ENCODE measurements at places on chromosomes 5 and 9.

- no peak for DNase-seq
Measured at GRCh38 chr5:38723426-38723825, 122.4 kb upstream of the OSMR start.

- DNase-seq = no peak
Measured at GRCh38 chr5:173785866-173786265, 102.3 kb upstream of the CPEB4 start.

- DNase-seq = no peak
Measured at GRCh38 chr5:94702729-94703128, 84.3 kb downstream of the SLF1 start.

GRCh38 chr5:100889165-100889743 is 13.8 kb downstream of the ST8SIA4 start:
- no peak for DNase-seq

DNA sequence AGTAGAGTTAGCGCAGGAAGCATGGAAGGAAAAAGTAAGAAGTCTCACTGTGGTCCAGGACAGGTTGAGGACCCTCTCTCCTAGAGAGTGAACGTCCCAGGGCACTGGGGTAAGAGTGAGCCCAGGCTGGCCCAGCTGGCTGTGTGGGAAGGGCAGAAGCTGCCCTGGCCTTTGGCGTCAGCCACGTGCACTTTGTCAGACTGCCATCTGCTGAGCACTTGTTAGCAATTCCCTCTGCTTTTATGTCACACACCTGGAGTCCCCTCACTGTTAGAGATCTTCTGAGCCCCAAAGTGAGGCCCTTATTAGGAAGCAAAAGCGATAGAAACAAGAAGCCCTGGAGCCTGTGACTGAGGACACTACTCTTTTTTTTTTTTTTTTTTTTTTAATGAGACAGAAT is 79.1 kb downstream of the UGCG start:
- peak; percentile 41 for DNase-seq

GRCh38 chr5:169044962-169045361 is 256.0 kb downstream of the SLIT3 start:
- DNase-seq = no peak

GRCh38 chr5:157603333-157604190 is 28.0 kb upstream of the ADAM19 start:
- DNase-seq = no peak

- no peak for DNase-seq
Measured at GRCh38 chr5:43298443-43298842, 14.8 kb downstream of the HMGCS1 start.

- no peak for DNase-seq
Measured at GRCh38 chr5:76007904-76008303, 75.3 kb upstream of the SV2C start.

- no peak for DNase-seq
Measured at GRCh38 chr9:87516926-87517290, 19.2 kb downstream of the DAPK1 start.

GRCh38 chr5:61245486-61245885 is 83.2 kb upstream of the SMIM15 start:
- no peak for DNase-seq

- no peak for DNase-seq
Measured at GRCh38 chr9:93911136-93911745, 43.9 kb downstream of the BARX1 start.

DNA sequence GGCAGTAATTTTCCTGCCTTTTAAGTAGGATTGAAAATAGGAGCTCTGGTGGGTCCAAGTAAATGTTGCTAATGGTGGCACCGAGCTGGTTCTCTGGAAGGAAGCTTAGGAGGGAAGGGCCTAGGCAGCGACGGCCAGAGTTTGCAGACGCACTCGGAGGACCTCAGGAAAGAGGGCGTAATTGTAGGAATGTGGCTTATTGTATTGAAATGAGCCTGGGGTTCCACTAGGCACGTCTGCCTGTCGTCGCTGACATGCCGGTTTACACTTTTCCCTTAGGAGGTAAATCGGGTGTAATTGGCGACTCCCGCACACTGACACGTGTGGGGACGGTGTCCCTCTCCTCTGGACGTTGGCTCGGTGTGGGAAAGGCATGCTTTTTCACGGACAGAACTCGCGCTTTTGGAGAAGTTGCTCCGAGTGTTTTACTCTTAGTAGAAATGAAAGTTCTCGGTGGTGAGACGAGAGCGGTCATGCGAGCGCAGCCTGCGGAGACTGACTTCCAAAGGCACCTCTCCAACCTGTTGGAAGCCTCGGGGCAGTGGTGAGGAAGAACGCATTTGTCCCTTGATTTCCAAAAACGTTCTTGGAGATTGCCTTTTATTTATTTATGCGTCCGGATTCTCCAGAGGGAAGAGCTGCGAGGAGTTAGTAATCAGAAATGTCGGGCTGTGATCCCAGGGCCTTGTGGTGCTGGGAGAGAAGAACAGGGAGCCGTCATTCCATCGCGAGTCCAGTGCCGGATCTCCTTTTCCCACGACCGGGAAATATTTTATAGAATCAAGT is 1.3 kb downstream of the NR4A3 start:
- peak; percentile 57 for DNase-seq

GRCh38 chr9:113164536-113165300 is 13.9 kb downstream of the SLC31A2 start:
- DNase-seq = no peak

DNA sequence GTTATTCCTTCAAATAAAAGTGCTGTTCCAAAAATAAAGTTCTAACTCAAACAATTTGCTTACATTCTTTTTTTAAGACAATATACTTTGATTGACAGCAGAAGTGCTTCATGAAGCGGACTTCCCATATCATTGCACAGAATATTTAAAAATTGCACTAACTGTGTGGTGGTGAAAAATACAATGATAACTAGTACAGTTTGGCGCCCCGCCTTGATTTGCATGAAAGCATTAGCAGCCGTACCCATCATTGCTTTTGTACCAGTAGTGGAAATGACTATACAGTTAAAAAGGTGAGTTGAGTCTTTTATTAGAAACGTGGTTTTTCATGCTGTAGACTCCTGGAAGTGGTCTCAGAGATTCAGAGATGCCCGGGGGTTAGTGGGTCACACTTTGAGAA is 69.5 kb upstream of the MAP3K1 start:
- no peak for DNase-seq

DNA sequence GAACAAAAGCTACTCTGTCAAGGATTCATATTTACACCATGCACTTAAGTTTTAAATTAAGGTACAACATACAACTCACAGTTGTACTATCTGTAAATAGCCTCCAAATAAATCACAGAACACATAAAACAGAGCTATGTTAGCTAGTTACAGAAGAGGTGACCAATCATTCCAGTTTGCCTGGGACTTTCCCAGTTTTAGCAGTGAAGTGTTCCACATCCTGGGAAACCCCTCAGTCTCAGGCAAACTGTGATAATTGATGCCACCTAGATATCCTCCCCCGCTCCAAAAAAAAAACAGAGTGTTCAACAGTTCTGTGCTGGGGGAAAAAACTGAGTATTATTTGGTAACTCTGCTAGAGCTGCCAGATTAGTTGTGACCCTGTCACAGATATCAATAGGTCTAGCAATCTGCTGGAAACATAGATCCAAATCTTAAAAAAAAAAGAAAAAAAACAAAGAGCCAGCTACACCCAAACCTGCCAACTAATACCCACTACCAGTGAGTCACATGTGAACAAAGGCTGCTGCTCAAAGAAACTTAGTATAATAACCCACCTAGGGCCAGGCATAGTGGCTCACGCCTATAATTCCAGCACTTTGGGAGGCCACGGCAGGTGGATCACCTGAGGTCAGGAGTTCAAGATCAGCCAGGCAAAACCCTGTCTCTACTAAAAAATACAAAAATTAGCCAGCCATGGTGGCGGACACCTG is 5.7 kb downstream of the TBCA start:
- no peak for DNase-seq

DNA sequence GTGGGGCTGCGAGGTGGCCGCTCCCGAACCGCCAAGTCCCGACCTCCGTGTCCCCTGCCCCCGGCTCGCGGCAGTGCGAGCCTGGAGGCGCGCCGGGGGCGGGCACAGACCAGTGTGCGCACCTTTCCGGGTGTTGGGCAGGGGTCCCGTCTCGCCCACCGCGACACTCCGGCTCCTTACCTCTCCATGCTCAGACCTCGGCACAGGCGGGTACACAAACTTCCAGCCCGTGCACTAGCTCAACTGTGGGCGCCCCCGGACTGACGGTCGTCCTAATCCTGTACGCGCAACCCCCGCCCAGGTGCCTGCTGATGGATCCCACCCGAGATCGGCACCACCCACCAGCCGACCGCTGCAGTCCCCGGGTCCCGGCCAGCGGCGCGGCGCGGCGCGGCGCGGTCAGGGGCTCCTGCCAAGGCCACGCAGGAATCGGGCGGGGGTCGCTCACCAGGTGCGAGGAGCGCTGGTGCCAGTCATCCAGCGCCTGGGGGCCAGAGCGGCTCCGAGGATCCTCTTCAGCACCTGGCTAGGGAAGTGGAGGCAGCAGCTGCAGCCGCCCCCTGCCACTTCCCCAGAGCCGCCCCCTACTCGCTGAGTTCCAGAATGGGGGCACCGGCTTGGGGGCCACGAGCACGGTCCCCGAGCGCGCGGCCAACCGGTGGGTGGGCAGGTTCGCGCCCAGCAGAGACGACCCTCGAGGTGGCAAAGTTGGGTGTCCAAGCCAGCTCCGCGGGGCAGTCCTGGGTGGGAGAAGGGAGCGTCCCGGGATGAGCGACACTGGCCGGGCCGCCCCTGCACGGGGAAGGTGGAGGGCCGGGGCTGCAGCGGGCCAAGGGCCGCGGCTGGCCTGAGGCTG is 511 bp downstream of the SEMA5A start:
- peak; percentile 8 for DNase-seq

DNA sequence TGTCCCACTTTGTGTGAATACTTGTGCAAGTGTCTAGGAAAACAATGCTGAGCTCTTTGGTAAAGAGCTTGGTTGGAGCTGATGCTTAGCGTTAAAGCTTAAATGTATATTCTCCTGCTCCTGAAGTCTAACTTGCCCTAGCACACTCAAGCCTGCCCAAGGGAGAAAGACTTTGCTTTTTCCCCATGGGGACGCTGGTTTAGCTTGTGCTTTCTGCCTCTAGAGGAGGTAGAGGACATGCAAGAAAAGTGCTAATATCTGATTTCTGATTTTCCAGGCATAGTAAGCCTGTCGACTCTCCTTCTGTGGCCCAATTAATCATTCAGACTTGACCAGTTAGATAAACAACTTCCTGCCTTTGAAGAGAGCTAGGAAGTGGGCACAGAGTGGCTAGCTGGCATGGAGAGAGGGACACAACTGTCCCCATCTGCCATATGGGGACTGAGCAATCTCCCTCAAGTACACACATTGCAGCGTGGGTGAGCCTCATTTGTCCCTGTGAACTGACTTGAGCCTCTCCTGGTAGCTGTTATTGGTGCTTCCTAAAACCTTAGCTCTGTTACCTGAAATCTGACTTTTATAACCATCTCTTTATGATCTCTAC is 348.4 kb downstream of the BRINP1 start:
- no peak for DNase-seq

- no peak for DNase-seq
Measured at GRCh38 chr9:137265496-137266161, 10.5 kb downstream of the NELFB start.

DNA sequence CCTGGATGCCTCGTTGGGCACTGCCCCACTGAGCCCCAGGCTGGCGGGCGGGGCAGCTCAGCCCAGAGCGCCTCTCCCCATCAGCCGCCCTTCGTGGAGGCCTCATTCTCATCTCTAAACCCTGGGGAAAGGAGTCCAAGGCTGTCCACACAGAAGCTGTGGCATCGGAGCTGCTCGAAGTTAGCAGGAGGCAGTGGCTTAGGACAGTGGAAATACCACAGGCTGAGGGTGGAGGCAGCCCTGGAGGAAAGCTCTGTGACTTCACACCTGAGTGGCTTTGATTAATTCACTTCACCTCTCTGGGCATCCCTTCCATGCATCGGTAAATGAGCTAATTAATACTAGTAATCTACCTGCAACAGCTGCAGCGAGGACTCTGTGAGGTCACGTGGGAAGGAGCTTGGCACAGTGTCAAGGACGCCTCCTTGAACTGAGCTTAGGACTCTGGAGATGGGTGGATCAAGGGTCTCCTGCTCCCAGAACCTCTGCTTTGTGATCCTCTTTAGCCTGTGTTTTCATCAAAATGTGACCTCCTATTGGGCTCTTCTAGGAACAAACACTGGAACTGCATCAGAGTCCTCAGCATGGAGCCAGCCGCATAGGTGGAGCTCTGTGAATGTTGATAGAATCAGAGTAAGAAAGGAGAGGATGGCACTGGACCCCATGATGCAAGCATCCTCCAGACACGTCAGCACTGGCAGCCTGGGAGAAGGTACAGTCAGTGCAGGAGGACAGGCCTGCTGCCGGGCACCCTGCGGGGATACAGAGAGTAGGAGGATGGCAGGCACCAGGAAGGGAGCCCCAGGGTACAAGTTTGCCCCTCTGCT is 842 bp upstream of the ANGPTL2 start:
- DNase-seq = no peak

DNA sequence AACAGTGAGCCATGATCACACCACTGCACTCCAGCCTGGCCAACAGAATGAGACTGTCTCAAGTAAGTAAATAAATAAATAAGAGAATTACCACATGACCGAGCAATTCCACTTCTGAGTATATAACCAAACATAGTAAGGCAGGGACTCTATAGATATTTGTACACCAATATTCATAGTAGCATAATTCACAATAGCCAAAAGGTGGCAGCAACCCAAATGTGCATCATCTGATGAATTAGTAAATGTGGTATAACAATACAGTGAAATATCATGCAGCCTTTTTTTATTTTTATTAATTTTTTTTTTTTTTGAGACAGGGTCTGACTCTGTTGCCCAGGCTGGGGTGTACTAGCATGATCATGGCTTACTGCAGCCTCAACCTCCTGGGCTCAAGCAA is 33.1 kb downstream of the ALDH7A1 start:
- DNase-seq = no peak

DNA sequence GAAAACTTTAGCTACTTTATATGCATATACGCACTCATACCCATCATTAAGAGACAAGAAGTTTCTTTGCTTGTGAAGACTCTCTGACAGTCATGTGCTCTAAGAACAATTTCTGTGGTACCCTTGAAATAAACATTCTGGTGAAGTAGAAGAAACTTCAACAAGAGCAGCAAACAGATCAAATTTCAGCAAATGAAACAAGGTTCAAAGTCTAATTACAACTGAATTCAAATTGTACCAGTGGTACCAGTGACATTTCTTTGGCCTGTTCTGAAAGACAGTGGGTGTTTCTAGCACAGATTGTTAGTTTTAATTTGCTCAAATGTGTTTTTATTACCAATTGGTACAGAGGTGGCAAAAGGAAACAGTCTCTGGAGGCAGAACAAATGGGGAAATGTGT is 391.0 kb downstream of the CHSY3 start:
- no peak for DNase-seq

- DNase-seq = no peak
Measured at GRCh38 chr5:86666981-86667380, 49.2 kb downstream of the COX7C start.

GRCh38 chr9:94010980-94011533 is 55.9 kb upstream of the BARX1 start:
- DNase-seq = no peak

- no peak for DNase-seq
Measured at GRCh38 chr9:137405677-137406081, 17.3 kb downstream of the EXD3 start.

DNA sequence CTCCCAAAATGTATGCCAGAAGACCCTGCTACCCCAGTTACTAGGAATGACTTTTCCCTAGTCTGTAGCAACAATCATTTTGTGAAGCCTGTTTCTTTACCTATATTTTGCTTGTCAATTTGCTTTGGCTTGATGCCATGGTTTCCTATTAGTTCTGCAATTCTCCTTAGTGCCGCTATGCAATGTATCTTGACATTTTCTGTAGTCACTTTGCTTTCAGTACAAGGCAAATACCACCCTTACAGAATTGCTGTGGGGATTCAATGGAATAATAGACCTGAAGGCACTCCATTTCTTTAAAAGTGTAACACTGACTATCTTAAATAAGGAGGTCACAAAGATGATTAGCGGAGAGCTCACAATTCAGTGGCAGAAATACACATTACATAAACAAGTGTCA is 291.1 kb downstream of the NR2F1-AS1 start:
- DNase-seq = no peak

All from iPS-NIHi11 (cell line).